Adipocyte (in vitro differentiated cells): ENCODE measurements at places on chromosomes 7 and 10.

DNA sequence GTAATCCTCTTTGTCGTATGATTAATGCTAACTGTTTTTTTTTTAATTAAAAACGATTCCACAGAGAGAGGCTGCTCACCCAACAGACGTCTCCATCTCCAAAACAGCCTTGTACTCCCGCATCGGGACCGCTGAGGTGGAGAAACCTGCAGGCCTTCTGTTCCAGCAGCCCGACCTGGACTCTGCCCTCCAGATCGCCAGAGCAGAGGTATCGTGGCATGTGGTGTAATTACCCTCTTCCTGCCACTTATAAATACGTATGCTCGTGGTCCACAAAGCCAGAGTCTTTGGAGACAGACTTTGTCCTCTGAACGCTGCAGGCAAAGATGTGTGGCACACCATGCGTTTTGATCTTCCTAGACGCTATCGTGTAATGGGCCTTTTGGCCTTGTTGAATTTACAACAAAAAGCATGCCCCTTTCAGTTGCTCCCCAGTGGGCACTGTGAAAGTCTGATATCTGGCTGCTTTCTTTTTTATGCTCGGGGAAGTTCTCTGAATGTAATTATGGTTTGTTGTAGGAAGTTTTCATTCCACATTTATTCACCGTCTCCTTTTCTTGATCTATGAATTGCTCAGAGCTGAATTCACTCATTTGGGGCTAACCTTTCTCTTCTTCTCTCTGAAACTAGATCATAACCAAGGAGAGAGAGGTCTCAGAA lies 33.6 kb upstream of the BTBD16 start:
- no peak for DNase-seq

DNA sequence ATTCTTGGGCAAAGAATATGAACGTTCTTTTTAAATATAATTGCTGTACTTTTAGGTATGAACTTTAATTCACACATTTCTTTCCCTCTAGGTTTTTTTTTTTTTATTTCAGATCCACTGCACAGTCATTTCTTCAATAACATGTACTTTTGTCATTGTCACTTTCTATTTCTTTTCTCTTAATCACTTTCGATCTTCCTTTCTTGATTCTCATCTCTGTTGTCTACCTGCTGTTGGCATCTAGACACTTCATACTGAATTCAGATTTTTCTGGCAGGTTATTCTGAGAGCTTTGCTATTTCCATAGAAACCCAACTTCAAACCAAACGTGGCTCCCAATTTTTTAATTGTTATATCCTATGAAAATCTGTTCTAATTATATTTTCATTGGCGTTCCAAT lies 211.7 kb upstream of the KLF6 start:
- DNase-seq = no peak

DNA sequence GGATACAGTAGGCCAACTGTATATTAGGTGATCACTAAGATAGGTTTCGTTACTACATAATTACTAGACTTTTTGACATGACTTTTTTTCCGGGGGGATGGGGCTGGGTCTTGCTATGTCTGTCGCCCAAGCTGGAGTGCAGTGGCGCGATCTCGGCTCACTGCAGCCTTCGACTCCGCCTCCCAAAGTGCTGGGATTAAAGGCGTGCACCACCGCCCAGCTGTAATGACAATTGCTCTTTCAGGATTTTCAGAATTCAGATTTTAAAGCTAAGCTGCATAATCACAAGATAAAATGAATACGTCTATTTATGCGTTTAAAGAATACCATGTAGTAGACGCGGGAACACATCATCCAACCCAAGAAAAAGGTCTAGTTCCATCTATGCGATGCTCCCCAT lies 982 bp downstream of the IDI1 start:
- DNase-seq = peak; percentile 52

- no peak for DNase-seq
Observed at GRCh38 chr10:124568339-124568738, 106.7 kb downstream of the LHPP start.

GRCh38 chr7:87413951-87414793 lies 61.3 kb downstream of the ABCB4 start:
- peak; percentile 86 for DNase-seq

DNA sequence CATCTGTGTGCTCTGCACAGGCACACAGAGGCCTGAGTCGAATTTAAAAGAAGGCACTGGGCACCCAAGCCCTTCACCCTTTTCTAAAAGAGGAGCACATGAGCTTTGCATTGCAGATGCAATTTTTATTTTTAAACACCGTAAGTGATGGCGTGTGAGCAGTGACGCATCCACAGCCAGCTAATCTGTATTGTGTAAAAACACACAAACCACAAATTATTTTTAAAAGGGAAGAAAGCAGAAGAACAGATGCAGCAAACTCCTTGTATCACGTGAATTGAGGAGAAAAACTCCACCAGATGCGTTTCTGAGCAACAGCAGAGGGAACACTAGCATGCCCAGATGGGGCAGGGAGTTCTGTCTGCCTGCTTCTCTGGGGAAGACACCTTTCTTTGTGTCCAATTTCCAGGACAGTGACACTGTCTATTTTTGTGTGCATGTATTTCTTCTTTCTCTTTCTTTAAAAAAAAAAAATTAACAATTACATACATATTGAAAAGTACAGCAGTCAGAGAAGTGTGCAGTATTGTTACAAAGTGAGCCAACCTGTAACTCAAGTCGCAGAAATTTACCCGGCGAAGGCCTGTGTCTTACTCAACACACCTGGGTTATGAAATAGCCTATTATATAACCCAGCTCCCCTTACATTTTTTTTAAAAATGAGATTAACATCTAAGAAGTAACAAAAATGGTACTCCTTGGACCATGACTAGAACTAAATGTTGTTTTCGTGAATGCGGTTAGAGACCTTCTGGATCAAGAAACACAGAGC lies 39.2 kb downstream of the EEPD1 start:
- peak; percentile 86 for DNase-seq

GRCh38 chr7:157097056-157097329 lies 41.7 kb upstream of the UBE3C start:
- no peak for DNase-seq
